ENCODE measurements at places on chromosomes 6 and 20. TPM values are rescaled to one million over a fixed set of nuclear protein-coding genes. Genes with fewer than 3 reads are reported as not detected.

CYB5R4 gene
- total RNA-seq, result 4.3 TPM

AVP gene
- not detected for total RNA-seq

TRIM31 gene
- not detected for total RNA-seq

COL9A3 gene
- 0.17 TPM for total RNA-seq

MAS1L gene
- not detected for total RNA-seq

C4A gene
- total RNA-seq, result 46.0 TPM

GNRH2 gene
- total RNA-seq, result not detected

TCF19 gene
- 8.4 TPM for total RNA-seq

TTI1 gene
- total RNA-seq, result 15.9 TPM

PRSS16 gene
- total RNA-seq, result not detected

ANGPT4 gene
- under 0.01 TPM for total RNA-seq

TREM2 gene
- under 0.01 TPM for total RNA-seq

All from fibroblast of lung (primary cell).